ENCODE measurements at places on chromosomes 12 and 14.

GRCh38 chr12:93714382-93714781, 37.2 kb downstream of the CRADD start:
- no peak for DNase-seq

DNA sequence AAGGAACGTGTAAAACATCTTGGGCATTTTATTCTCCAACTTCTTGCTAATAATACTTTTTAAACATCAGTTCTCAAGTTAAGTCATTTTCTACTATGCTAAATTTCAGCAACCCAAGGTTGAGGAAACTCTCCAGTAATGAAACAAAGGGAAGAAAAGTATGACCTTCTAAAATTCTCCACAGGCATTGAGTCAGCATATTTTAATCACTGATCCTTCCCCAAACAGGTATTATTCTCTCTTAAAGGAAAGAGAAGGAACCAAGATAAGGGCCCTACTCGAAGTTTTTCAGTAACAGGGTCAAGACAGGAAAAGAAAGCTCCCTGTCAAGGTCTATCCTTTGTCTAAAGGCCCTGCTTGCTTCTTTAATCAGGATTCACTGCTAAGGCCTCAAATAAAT, 3.0 kb downstream of the KICS2 start:
- no peak for DNase-seq

DNA sequence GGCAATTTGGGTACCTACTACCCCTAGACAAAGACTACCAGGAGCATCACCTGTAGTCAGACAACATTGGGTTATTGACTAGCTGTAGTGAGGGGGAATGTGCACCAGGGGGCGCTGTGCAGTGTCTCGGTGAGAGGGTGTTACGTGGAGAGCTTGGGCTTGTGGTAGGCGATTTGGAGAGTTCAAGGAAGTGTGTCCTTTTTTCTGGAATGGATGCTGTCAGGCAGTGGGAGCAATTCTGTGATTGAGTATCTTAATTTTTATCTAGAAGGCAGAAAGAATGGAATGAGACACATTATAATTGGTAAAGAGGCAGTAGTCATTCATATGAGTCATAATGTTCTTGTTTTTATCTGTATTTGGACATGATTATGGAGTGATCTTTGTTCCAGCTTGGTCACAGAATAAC, 187.7 kb downstream of the GALC start:
- DNase-seq, result peak; percentile 50

DNA sequence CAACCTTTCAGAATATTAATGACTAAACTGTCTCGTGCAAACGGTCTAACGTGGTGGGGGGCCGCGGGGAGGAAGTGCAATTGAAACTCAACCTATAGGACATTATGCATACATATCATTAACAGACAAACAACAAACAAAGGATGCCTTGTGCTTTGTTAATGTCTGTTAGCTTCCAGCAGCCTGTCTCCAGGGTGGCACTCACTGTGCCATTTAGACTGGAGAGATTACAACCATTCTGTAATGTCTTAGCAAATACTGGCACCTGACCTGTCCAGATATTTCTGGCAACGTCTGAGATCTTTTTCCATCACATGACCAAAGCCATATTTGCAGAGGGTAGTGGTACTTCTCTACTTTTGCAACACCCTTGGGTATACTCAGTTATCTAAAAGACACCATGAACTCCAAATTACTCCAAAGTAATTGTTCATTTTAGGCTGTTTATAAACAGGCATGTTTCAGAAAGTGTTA, 11.6 kb downstream of the BHLHE41 start:
- DNase-seq, result no peak

DNA sequence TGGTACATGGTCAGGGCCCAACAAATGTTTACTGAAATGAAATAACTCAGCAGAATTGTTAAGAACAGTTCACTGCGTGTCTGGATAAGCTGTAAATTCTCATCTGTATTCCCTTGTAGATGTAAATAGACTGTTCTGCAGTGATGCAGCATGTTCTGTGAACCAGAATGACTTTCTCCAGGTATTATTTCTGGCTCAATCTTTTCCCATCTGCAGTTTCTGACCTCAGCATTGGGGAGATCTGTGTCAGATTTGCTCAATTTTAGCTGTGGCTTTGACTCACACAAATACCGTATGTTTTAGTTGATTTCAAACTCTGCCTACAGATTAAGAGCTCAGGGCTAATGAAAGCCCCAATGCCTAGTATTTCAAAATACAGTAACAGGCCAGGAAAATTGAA, 49.2 kb upstream of the DICER1 start:
- DNase-seq, result no peak

GRCh38 chr12:57441846-57442427, 7.4 kb downstream of the INHBC start:
- no peak for DNase-seq

- peak; percentile 79 for DNase-seq
Measured at GRCh38 chr12:12979731-12980259, 20.3 kb downstream of the HEBP1 start.

GRCh38 chr12:60803147-60803546, 1207.3 kb downstream of the SLC16A7 start:
- DNase-seq, result no peak

DNA sequence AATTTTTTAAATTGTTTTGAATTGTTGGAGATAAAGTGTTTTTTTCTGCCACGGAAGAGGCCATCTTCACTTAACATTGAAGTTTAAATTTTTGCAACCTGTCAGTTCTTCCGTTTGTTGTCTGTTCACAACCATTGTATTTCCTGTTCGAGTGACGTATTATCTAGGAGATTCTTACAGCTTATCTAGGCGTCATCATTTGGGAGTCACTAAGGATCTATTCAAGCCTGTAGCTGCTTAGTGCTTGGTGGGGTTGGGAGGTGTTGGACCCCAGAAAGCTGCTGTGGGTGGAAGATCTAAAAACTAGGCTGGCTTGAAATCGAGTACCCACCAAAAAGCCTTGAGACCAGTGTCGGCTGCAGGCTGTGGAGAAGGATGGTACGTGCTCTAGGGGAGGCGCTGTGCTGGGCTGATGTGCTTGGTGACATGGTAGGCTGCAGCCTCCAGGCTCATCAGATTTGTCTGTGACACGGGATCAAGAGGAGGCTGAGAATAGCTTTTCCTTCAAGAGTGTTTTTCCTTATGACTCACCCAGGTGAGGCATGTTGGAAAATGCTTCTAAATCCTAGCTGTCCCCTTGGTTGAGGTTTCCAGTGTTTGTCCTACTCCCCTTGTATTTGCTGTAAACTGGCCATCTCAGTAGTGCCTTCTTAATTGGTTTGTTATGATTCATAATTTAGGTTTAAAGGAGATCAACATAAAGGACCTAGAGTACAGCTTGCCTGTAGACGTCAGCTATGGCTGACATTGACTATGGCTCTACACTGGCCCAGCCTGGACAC, 57.8 kb downstream of the ATG14 start:
- no peak for DNase-seq

GRCh38 chr14:63922696-63923421, 70.1 kb downstream of the SYNE2 start:
- DNase-seq, result peak; percentile 72

DNA sequence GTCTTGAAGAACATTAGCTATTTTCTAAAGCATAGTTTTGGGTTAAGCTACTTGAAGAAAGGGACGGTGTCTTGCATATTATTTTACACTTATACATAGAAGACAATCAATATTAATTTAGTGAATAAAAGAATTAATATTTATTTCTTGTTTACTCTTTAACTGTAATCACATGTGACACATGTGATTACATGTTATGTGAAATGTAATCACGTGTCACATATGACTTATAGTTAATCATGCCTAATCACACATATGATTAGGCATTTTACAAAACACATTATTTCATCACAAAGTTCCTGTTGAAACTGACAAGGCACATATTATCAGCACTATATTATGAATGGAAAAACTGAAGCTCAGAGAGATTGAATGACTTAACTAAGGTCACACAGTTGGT, 4.8 kb downstream of the PAH start:
- no peak for DNase-seq

DNA sequence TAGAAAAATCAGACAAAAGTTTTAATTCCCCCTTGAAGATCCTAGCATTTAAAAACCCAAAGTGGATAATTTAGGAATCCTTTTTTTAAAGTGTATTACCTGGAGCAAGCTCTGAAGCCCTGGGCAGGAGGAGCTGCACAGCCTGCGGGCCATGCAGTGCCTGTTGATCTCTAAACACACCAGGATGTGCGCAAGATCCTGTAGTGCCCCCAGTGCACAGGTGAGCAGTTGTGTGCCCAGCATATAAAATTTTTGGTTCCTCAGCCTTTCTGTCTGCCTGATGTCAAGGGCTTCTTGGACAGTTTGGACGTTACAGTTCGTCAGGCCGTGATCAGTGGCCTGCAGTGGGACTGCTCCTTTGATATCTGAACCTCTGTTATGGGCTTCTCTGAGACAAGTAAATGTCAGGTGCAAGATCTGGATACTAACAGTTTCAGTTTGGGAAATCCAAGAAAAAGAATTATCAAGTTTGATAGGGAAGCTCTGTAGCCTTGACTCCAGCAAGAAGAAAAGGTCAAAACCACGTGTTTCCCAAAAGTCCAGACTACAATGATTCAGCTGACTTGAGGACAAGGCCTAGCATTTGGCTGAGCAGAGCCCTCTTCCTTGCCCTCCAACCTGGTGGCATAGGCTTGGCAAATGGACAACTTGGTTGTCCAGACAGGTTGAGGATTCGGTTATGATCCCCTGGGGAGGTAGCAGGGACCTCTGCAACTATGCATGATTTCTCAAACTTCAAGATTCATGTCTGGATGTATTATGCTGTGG, 1.0 kb downstream of the ATXN7L3B start:
- DNase-seq, result peak; percentile 18

DNA sequence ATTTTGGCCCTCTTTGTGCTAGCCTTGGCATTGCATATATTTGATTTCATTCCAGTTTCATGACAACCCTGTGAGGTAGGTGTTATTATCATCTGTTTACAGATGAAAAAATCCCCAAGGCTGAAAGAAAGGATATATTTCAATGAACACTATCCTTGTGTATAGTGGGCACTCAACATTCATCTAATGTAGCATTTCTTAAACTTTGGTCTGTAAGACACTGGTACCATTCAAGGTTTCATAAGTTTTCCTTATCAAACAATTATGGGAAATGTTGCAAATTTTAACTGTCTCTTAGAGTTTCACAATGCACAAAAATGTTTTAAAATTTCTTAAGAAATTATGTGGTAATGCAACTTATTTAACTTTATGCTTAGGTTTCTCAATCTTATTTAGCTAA, 44.3 kb downstream of the ATP23 start:
- no peak for DNase-seq

- peak; percentile 24 for DNase-seq
Measured at GRCh38 chr12:16955083-16955657, 349.2 kb upstream of the LMO3 start.

DNA sequence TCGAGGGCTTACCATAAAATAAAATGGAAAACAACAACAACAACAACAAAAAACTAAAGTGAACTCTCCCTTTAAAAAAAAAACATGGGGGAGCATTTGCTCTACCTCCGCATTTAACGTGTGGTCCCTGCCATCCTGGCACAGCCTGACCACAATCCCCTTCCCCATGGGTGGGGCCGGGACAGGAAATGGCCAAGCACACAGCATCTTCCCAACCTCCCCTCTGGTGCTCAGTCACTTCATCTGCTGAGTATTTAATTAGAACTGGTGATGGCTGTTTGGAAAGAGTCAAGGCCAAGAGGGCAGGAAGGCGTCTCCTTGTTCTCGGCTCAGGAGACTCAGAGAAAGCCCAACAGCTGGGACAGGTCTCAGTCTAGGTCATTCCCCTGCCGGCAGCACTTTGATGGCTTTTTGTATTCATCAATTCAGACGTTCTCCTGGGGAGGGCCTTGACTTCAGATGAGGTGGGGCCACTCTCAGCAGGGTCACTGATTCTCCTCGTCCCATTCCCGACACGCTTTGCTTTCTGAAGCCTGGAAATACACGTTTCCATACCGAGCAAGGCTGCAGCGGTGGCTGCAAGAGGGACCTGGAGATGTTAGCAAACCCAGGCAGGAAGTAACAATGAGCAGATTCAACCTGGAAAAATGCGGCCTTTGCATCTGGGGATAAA, 44.4 kb downstream of the ANO2 start:
- DNase-seq, result no peak

DNA sequence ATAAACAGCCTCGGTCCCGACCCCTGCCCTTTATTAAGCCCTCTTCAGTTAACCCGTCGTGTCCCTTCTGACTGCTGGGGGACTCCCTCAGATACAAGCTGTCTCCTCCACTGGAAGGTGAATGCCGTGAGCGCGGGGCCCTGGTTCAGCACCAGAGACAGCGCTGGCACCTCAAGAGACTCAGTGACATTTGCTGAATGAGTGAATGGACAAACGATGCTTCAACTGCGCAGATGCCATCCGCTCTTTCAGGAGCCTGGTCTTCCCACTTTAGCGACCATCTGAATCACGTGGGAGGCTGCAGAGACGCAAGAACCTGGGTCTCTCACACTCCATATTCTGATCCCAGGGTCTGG, 92.6 kb upstream of the SFSWAP start:
- peak; percentile 31 for DNase-seq

GRCh38 chr12:67367843-67368242, 98.7 kb downstream of the CAND1 start:
- no peak for DNase-seq

GRCh38 chr12:102439426-102440405, 40.6 kb downstream of the IGF1 start:
- DNase-seq, result no peak

DNA sequence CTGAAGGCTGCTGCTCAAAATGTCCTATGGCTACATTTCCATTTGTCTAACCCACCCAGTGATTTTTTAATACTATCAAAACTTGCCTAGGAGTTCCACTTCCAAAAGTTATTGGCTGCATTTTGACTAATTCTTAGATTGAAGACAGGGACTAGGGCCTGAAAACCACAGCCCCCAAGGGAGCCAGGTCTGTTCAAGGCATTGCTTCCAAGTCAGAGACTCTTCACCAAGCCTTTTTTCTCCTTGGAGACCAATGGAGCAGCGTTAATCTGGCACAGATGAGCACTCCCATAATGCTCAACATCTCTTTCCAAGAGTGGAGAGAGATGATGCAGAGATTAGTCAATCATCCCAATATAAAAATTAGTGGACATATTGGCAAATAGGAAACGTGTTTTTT, 112.5 kb upstream of the HIF1A start:
- DNase-seq, result no peak

DNA sequence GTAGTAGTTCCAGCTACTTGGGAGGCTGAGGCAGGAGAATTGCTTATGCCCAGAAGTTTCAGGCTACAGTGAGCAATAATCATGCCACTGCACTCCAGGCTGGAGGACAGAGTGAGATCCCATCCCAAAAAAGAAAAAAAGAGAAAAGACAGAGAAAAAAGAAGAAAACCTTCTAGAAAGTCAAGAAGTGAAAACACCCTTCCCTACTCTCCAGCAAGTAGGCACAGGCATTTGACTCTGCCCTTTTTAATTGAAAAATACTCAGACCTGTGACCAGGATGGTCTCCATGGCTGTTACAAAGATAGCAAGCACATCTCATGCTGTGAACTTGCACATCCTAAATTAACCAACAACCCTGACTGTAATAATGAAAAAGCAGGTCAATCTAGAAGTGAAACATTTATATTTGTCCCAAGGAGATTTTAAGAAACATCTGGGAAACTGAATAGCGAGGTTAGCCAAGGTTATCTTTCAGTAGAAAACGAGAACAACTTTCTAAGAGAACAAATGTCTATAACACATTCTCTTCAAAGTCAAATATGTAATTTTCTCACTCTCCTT, 2.0 kb downstream of the TMTC1 start:
- DNase-seq, result no peak

- peak; percentile 76 for DNase-seq
Measured at GRCh38 chr14:69260861-69261564, 1.1 kb downstream of the GALNT16 start.

- no peak for DNase-seq
Measured at GRCh38 chr12:122159882-122160281, 14.1 kb downstream of the IL31 start.
